ENCODE measurements at places on chromosomes 4 and X. TPM values are rescaled to one million over a fixed set of nuclear protein-coding genes. Genes with fewer than 3 reads are reported as not detected.

DNA sequence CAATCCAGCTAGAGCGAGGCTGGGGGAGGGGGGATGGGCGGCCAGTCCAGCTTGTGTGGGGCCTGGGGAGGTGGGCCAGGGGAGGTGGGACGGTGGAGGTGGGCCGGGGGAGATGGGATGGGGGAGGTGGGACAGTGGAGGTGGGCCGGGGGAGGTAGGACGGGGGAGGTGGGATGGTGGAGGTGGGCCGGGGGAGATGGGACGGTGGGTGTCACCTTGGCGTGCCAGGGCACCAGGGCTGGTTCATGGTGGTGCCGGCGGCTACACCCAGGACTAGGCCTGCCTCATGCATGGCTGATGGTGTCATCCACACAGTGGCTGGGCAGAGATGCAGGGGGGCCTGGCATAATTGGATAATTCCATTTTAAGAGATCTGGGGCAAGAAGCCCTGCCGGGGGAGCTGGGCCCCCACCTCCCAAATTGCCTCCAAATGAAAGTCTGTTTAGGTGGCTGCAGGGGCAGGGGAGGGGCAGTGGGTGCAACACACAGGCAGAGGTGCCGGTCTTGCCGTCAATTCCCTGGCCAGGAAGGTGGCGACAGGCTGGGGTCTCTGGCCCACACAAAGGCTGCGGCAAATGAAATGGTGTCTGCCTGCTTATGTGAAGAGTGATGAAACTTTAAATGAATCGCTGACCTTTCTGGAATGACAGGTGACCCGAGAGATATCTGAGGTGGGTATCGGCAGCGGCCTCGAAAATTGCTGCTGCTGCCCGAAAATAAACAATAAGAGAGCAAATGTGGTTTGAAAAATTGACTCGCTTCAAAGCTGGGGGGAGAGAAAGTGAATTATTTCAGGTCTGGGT lies 82.1 kb downstream of the FAM53A start:
- no peak for DNase-seq

DNA sequence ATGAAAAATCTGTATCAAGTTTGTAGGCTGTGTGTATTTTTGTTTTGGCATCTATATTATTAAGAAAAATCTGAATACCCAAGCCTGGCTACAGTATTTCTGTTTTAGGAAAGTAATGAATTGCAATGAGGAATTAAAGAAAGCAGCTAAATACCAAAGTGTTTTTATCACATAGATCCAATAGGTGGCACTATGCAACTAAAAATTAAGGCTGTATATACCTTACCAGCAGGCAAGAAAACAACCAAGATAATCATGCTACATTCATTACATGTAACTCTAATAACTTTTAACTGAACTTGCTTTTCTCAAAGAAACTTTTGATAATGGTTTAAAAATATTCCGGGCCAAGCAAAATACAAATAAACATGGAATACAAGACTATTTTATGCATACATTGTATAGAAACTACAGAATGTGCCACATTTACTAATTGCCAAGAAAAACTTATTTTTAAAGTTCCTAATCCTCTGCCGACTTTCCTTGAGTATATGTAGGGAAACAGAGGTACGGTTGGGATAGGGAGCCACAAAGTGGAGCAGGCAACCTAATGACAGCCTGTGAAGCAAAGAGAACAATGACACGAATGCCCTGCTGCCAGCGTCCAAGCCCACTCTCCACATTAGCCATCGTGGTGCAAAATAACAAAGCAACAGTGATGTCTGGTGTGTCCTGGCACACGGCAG lies 63.7 kb downstream of the SEC24D start:
- DNase-seq, result peak; percentile 63

GRCh38 chr4:85787133-85787532 lies 312.2 kb downstream of the ARHGAP24 start:
- DNase-seq, result no peak

The PPP1R2C gene
- not detected for total RNA-seq

The IL9R gene
- total RNA-seq, result 0.69 TPM

- no peak for DNase-seq
These were observed 99.4 kb downstream of the GPR82 start for GRCh38 chrX:41823402-41823801.

DNA sequence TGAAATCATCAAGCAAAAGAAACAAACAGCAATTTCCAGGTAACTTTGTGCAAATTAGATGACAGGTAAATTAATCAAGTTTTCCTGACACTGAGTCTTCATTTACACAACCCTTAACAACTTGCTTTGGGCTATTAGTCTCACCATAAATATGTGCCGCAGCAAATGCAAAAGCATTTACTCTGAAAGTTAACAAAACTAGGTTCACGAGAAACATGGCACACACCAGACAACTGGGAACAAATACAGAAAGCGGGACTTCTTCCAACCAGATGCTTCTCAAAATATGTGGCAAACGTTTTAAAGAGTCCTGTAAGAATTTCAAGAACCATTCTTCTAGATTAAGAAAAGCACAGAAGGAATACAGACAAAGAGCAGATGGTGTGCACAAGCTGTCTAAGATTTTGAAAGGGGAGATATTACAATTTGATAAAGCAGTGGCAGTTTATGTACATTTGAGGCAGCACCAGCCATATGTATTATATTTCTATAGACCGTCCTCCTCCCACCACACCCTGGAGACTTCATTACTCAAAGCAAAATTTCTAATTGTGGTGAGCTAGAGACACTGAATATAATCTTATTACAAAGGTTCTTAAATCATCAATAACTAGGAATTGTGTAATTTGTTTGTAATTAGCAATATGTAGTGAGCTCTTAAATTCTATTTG lies 192.5 kb upstream of the ADAMTS3 start:
- no peak for DNase-seq

GRCh38 chr4:66923081-66923865 lies 622.0 kb downstream of the CENPC start:
- DNase-seq, result no peak

GRCh38 chrX:115459883-115460880 lies 100.8 kb upstream of the PLS3 start:
- no peak for DNase-seq

DNA sequence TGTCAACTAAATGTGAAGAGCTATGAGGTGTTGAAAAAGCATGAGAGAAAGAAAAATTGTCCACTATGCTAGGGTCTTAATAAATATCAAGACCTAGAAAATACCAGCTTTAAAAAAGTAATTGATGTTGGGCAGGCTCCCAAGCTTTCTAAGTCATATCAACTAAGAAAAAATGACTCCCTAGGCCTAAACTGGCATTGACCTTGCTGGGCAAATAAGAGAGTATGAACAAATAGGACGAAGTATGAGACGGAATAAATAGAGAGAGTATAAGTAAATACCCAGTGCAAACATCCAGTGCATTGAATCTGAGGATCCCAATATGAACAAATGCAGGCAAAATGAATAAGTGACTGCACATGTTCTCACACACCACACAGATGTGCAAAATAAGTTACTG lies 3.2 kb downstream of the KDR start:
- DNase-seq, result no peak

- peak; percentile 1 for DNase-seq
These were observed 182.3 kb downstream of the BANK1 start for GRCh38 chr4:101972791-101973190.

GRCh38 chrX:112677167-112677566 lies 2.6 kb downstream of the LHFPL1 start:
- no peak for DNase-seq

DNA sequence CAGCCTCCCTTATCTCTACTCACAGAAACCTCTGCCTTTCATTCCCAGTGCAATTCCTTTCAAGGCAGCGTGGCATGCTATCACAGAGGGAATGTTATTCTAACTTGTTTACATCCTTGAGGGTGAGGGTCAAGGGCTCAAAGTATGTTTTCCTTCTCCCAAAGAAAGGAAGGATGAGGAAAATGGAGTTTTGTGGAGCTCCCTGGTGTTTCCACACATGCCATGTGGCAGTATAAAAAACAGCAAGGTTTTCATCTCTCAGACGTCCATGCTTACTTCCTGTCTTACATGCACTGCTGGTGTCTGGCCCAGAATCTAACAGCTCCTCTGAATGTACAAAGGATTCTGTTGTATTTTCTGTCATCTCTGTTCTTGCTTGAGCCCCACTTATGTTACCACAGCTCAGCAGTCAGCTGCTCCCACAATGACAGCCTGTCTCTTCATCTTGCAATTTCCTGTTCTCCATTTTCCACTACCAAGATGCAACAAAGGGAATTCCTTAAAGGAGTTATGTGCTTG lies 128.0 kb downstream of the SNCA start:
- no peak for DNase-seq

The FAM149A gene
- total RNA-seq, result 0.61 TPM

The NAA11 gene
- total RNA-seq, result not detected

DNA sequence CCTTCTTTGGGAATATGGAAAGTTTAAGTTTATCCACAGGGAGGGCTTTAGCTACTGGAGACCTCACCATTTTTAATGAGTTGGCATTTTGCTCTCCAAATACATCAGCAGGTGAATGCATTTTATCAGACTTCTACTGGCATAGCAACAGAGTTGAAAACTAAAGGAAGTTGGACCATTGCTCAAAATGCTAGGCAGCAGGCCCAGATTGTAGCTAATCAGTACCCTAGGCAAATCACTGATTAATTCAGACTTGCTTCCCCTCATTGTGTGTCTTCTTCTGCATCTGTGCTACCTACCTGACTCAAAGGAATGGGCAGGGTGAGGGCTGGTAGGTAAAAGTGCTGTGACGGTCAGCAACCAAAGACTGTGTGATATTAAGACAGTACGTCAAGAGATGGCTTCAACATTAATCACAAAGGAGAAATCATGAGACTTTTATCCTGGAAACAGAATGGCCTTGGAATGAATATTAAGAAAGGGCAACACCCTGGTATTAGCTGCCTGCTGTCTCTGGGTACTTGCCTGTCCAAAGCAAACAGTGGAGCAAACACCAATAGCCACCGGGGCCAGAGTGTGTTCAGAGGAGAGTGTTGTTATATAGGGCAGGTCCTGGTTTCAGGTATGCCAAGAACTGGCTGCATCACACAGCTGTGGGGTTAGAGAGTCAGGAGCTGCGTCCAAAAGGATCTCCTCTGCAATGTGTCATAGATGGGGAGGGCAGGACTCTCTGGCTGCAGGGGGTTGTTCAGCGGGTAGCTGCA lies 17.1 kb upstream of the SMIM20 start:
- no peak for DNase-seq

DNA sequence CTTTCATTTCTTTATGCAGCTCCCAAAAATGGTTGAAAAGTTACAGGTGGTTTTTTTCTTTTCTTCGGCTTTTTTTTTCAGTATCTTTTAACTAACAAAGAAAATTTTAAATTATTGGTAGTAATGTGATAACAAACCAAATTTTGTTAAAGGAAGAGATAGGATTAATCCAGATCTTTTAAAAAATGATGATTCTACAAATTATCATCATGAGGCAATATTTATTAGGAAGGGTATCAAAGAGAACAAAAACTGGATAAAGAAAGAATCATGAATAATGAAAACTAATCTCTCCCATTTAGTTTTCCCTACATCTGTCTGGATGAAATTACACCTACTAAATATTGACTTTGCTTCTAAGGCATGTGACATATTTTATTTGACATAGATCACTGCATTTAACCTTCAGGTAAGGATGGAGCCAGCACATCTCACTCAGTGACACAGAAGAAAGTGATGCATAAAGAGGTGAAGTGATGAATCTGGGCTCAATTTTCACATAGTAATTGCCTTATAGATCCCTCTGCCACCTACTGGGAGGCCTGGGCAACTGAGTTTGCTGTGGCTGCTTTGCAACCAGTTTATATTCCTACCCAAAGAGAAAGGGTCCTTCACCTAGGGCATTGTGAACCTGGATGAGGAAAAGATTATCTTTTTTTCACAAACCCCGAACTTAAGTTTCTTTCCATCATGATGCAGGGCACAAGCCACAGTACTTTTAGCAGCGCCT lies 155.6 kb downstream of the HNRNPD start:
- no peak for DNase-seq

- no peak for DNase-seq
These were observed 487.4 kb upstream of the TENM3 start for GRCh38 chr4:181755846-181756245.

The CPLX1 gene
- 1.5 TPM for total RNA-seq

DNA sequence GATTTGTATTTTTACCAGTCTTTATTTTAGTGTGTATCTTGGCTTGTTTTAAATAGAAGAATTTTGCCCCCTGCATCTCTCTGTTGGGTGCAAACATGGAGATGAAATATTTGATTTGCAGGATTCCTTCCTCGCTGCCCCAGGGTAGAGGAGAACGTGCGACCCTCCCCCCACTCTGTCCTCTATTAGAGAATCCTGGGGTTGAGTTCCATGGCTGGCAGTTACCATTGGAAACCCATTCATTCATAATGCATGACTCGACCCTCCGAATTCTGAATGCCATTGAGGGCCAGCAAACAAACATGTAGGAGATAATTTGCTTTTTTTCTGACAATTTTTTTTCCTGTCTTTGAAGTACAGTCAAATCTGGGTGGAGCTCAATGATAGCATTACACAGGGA lies 53.7 kb downstream of the TRIM2 start:
- no peak for DNase-seq

All from CD4-positive, alpha-beta T cell (primary cell).